ENCODE measurements at places on chromosomes 2 and 18.

DNA sequence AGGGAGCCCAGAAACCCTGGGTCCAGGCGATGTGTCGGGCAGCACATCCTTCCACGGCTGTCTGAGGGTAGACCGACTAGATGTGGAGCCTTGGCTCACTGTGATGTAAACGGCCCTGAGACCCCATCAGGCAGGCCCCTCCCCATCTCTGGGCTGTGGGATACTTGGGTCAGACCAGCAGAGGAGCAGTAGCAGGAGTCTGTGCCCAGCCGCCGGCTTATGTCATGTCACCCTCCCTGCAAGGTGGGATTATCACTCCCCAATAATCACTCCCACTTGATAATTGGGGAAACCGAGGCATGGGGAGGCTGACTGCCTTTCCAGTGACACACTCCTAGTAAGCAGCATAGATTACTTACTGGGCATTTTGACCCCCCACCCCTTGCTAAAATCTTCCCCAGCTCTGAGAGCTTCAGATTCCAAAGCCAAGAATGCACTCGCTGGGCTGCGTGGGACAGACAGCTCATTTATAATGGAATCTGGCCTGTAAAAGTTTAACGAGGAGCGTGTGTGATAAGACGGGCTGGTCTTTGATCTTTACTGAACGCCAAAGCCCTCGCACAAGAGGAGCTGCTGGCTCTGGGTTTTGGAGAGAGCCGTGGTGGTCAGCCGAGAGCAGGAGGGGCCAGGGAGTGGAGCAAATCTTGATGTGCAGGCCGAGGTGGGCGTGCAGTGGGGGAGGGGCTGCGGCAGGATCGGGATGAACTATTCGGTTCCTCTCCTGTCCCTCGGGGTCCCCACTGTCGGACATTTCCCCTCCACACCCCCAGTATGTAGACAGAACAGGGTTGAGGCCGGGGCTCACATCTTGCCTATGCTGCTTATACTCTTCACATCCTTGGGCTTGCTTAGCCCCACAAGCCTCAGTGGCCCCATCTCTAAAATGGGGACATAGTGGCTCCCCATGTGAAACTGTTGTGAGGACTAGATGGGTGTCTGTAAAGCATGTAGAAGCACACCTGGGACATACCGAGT is 200.0 kb downstream of the GLI2 start:
- no peak for DNase-seq

DNA sequence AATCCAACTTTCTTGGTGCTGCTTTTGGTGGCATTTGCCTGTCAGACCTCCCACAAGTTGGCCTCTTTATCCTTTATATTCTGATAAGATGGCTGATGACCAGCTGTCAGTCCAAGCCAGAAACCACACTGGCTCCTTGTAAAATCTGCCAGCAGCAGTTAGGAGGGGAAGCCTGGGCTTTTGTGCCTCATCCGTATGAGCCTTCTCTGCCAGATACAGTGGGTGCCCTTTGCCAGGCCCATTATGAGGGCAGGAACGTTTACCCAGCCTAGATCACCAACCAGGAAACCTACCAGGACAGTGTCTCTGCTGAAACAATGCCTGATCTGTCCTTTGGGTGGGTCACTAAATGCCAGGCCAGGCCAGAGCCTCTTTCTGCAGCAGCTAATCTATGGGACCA is 202.9 kb upstream of the SP5 start:
- no peak for DNase-seq

DNA sequence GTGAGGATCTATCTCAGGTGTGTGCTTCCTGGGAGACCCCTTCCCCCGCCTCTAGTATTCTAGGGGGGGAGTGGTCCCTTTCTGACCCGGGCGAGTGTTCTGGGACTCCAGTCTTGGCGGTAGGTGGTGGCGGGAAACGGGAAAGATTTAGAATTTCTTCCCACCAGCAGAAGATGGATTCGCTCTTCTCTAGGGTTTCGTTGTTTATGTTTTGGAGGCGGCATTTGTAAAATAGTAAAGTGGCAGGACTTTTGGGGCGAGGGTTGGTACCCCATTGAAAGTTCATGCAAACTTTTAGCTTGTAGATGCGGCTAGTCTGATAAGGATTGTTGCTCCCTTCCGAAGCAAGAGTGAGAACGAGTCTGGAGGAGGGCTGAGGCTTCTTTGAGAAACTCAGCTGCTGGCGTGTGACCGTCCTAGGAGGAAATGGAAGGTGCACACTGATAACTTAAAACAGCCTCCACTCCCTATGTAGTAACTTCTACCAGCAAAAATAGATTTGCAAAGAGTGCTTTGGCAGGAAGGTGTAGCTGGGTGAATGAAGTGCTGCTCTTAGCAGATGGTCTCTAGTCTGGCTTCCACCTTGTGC is 412 bp downstream of the GPD2 start:
- DNase-seq: peak; percentile 27

GRCh38 chr2:155203178-155203577 is 504.7 kb downstream of the KCNJ3 start:
- DNase-seq: no peak

DNA sequence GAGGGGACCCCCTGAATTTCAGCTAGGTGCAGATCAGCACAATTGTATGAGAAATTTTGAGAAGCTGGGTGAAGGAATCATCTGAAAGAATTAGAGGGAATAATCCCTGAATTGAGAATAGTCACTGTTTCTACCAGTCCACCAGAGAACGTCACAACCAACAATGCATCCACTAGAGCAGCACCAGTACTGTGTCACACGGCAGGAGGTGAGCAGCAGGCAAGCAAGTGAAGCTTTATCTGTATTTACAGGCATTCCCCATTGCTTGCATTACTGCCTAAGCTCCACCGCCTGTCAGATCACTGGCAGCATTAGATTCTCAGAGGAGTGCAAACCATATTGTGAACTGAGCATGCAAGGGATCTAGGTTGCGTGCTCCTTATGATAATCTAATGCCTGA is 40.7 kb downstream of the GDF7 start:
- DNase-seq: no peak

DNA sequence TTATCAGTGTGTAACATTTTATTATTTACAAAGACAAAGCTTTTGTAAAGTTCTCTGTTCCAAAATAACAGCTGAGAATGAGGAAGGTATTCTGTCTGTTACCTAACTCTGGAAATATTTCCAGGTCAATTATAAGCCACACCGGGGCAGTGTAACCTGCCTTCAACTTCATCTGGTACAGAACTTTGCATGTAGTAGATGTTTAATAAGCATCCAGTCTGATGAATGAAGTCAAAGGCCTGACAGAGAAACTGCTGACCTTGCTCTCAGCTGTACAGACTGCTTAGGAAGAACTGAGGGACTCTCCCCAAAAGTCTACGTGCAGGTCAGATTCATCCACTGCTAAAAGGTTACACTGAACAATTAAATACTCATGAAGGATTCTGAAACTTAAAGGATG is 43.3 kb downstream of the WDFY1 start:
- no peak for DNase-seq

DNA sequence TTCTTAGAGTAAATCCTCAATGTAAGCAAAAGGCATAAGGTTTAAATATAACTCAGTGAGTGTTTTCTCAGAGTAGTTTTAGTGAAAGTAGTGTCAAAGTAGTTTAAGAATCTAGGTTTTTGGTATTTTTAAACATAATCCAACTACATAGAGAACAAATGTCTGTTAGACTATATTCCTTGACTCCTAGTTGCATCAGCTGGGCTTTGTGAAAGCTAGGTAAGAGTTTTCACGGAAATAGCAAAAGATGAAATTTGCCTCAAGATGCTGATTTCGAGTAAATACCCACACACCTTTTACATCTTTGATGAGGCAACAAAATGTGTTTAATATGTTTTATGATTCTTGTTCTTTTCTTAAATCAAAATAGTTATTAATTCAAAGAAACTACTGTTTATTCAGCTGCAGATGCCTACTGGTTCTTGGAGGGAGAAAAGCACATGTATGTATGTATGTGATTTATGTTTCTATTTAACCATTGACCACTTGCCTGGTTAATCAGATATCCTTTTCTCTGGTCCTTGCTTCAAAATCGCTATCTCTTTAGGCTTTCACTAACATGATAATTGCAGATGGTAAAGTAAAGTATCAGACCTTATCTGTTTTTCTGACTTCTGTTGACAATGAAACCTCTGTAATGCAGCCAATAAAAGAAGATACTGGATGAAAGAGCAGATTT is 117.4 kb upstream of the NOSTRIN start:
- no peak for DNase-seq

GRCh38 chr18:6004683-6005082 is 109.4 kb upstream of the TMEM200C start:
- no peak for DNase-seq

- DNase-seq: no peak
Measured at GRCh38 chr18:48135436-48135966, 205.0 kb upstream of the SMAD2 start.

DNA sequence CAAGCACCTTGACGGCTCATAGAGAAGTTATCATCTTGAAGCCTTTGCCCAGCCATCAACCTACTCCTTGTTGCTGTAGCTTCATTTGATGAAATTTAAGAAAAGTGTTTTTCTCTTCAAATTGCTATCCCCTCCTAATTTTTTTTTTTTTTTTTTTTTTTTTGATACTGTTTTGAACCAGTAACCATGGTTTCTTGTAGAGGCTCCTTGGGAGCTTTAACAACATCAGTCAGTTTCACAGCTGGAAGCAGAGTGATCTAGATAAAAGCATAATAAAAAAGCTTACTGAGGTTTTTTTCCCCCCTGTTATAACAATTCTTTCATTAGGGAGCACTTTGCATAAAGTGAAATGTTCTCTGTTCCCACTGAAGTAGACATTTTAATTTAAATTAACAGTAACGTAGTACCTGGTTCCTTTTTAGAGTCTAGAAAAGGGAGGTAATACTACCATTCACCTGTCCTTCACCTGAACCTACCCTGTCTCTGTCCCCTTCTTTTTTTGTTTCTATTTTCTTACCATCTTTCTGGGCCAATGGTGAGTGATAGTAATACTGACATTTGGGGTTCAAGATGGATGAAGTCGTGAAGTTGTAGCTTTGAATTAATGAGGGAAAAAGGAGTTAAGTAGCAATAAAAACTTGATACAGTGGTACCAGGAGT is 101.5 kb downstream of the NCOA1 start:
- no peak for DNase-seq

DNA sequence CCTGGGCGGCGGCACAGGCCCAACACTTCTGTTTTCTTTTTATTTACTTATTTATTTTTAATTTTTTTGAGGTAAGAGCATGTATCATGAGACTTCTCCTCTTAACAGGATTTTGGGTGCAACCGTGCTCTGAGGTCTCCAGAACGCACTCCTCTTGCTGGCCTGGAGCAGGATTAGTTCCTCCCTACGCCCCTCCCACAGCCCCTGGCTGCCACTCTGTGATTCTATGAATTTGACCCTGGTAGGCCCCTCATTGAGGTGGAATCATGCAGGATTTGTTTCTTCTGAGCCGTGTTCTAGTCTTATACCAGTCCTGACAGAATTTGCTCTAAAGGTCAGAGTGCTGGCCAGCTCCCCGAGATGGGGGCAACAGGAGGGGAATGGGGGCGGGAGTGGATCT is 106.5 kb upstream of the HS6ST1 start:
- no peak for DNase-seq

- DNase-seq: no peak
Measured at GRCh38 chr2:166234112-166234846, 106.5 kb upstream of the SCN1A start.

DNA sequence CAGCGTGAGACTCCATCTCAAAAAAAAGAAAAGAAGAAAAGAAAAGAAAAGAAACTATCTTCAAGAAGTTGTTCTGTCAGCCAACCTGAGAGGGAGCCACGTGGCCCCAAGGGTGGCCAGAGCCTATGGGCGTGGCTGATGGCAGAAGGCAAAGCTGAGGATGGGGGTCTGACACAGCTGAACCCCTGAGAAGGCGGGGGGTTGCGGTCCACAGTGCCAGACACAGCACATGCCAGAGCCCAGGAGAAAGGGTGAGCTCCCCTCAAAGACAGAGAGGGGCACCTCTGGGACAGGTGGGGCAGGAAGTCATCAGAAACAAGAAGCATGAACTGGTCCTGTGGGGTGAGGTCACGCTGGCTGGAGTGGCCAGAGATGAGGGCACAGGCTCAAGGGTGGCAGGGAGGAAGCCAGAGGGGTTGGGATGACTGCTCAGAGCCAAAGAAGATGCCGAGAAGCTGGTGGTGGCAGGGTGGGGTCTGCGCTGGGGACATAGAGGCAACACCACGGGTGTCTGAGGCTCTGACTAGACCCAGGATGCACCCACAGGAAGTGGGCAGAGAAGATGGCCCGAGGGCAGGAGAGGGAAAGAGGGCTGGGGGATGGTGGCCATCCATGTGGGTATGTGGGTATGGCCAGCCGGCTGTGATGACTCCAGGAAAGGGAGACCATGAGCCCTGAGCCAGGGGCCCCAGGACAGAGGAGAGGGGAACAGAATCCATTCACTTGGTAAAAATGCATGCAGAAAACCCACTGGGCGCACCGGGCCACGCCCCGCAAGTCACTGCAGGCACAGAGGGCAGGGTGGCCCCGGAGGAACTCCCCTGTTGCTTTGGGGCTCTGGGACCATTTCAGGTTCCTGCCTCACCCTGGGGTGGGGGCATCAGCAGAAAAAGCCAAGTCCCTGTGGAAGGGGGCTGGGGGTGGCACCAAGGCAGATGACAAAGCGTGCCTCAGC is 8.4 kb downstream of the KIF1A start:
- no peak for DNase-seq

DNA sequence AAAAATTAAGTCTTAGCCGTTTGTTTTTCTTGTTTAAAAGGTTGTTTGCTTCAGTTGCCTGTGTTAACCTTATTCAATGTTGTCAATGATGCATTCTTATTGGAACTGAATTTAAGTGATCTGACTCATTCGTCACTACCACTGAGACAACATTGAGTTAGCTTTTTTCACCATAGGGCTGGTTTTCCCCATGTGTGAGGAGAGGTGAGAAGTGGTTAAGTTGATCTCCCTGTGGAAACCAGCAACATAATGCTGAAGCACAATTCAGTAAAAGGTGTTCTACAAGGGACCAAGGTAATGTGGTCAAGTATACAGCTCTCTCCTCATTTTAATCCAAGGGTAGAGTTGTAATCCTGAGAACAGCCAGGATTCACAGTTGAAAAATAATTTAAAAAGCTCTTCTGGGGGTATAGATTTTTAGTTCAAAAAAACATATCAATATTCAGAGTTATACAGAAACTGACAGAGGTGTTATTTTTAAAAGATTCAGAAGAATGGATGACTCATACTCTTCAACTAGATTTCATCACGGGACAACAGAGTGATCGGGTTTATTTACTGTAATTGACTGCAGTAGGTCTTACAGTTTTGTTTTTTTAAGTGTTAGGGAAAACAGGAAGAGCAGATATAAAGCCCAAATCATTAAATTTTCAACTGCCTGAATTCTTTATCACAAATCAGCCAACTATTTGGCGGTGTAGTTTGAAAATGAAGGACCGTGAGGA is 12.6 kb downstream of the NOP58 start:
- peak; percentile 29 for DNase-seq

DNA sequence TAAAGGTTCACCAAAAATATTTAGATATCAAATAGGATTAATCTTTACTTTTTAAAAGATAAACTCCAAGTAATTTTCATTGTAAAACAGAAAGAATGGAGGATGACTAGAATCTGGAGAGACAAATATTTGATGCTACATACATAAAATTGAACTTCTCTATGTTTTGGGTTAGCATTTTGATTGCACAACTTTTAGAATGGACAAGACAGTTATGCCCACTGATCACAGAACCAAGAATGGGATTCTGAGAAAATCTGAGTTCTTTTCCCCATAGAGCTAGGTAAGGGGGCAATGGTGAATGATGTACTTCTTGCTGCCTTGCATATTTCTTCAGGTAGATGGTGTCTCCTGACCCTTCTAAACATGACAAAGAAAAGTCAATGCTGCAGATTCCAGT is 191.2 kb upstream of the ZEB2 start:
- no peak for DNase-seq

GRCh38 chr18:2526329-2526728 is 45.0 kb downstream of the METTL4 start:
- DNase-seq: no peak

- DNase-seq: no peak
Measured at GRCh38 chr2:212223696-212224095, 314.9 kb downstream of the ERBB4 start.

Measured in CD4-positive, alpha-beta T cell treated with Interleukin-17A for 1 hour (primary cell).